ENCODE measurements at places on chromosomes 2 and 18. TPM values are rescaled to one million over a fixed set of nuclear protein-coding genes. Genes with fewer than 3 reads are reported as not detected.

The RAB6D gene
- total RNA-seq: not detected

The CAPN14 gene
- 0.49 TPM for total RNA-seq

The INPP1 gene
- 12.0 TPM for total RNA-seq

The HRH4 gene
- total RNA-seq: 0.30 TPM

The GCG gene
- not detected for total RNA-seq

The SLC30A3 gene
- total RNA-seq: 0.10 TPM

The GKN2 gene
- total RNA-seq: not detected

The ECEL1 gene
- total RNA-seq: 0.30 TPM

The ACTR1B gene
- 26.7 TPM for total RNA-seq

The SCN7A gene
- total RNA-seq: 18.2 TPM

The RNF181 gene
- total RNA-seq: 57.6 TPM

The AKAIN1 gene
- total RNA-seq: not detected

The EPB41L3 gene
- 40.1 TPM for total RNA-seq

The CERKL gene
- total RNA-seq: not detected

The NFATC1 gene
- total RNA-seq: 18.7 TPM

The SLC5A7 gene
- total RNA-seq: 0.10 TPM

The SERPINB13 gene
- 21.2 TPM for total RNA-seq

The SCG2 gene
- total RNA-seq: 0.20 TPM

The CABYR gene
- 2.9 TPM for total RNA-seq

The GALNT3 gene
- total RNA-seq: 20.3 TPM

The DYNAP gene
- total RNA-seq: 0.10 TPM

The ASB3 gene
- 30.4 TPM for total RNA-seq

The ORC4 gene
- 47.6 TPM for total RNA-seq

The CRACDL gene
- 1.1 TPM for total RNA-seq

The UGT1A10 gene
- not detected for total RNA-seq

The TPO gene
- 0.49 TPM for total RNA-seq

The FEV gene
- total RNA-seq: not detected

The PID1 gene
- total RNA-seq: 17.5 TPM

The HNRNPA3 gene
- 96.6 TPM for total RNA-seq

The EVX2 gene
- total RNA-seq: not detected

The CEP192 gene
- 34.4 TPM for total RNA-seq

The POTEI gene
- total RNA-seq: 0.10 TPM

The ASB18 gene
- 0.79 TPM for total RNA-seq
